ENCODE measurements at places on chromosomes 5 and 9.

DNA sequence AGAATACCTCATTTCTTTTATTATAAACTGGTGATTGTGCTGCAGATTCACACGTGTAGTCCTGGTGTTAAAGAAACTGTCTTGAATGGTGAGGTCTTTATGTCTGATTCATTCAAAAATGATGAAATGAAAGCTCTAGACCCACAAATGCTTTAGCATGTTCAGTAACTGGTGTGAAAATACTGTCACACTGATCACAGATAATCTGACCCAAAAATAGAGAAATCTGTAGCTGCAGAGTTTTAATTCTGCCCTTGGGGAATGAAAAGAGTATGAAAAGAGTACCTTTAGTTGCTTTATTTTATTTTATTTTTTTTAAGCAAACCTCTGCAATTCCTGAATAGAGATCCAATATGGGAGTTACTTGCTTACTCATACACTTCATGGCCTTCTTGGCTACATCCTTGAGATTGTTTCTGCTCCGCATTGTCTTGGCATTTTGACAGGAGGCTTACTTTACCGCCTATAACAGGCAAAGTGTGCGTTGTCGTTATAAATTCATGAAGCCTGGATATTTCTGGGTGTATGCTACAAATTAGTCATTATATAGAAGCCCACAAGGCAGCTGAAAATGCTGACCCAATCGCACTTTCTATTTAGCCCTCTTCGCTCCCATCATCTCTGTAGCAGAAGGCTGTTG, 2.7 kb downstream of the RGMB start:
- no peak for DNase-seq

DNA sequence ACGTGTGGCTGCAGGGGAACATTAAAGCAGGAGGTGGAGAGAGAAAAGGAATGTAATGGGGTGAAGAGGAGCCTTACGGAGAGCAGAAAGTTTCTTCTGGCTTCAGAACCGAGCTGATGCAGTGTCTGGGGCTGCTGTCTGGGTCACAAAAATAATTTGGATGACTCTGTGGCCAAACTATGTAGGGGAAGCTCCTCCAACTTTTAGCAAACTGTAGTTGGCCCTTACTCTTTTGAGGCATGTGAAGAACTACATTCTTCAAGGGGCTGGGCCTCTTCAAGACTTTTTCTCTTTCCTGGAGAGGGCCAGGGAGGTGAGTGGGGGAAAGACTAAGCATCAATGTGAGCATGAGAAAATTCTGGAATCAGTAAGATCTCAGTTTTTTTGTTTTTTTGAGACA, 31.9 kb upstream of the SPARC start:
- no peak for DNase-seq

DNA sequence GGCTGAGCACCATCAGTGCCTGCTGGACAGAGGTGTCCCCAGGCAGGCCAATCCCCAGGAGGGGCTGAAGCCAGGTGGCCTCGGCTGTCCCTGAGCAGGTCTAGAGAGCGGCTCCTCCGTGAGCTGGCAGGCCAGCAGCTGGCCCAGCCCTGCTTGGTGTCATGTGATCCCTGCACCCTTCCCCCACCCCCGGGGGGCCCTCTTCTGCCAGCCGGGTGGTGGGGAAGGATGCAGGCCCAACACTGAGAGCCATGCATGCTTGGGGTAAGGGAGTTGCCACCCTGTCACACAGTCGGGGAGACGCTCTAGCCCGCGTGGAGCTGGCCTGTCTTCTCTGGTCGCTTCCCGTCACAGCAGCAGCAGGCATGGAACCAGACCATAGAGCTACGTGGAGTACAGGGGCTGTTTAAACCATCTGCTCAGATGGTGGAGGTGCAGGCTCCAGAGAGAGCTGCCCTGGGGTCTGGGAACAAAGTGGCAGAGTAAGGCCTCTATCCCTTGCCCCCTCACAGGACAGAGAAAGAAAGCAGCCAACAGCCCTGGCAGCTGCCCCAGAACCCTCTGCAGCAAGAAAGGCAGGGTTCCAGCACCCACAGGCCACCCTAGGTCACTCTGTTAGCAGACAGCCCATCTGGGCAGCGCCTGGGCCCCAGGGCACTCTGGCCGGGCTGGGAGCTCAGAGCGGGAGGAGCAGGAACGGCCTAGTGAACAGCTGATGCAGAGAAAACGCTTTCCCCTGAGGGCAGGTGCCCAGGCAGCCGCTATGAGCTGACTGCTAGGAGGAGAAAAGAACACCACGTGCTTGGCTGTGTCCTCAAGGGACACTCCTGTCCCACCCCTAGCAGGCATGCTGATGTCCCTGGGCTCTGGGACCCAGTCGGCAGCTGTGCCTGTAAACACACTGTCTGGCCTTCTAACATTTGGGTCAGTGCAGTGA, 6.8 kb downstream of the RALGDS start:
- DNase-seq = no peak

- no peak for DNase-seq
Measured at GRCh38 chr9:127154003-127154389, 31.6 kb upstream of the ANGPTL2 start.

- no peak for DNase-seq
Measured at GRCh38 chr5:54869691-54870090, 115.7 kb downstream of the ESM1 start.

GRCh38 chr9:107307331-107307730, 24.3 kb downstream of the RAD23B start:
- no peak for DNase-seq

GRCh38 chr9:35920051-35920620, 10.8 kb downstream of the SPAAR start:
- DNase-seq = no peak

DNA sequence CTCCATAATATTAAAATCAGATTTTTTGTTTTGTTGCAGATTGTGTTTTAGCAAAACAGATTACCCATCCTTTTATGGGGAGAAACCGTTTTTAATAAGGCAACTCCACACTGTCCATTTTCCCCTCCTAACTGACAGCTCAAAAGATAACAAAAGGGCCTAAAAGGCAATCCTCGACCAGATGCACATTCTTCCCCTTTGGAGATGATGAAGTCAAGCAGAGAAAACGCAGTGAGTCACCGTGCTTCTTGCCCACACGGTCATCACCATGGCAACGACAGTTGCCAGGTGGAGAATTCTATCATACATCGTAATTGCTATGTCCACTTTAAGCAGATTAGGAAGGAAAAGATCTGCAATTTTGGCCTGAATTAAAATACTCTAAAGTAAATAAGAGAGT, 96.4 kb downstream of the DIRAS2 start:
- no peak for DNase-seq

DNA sequence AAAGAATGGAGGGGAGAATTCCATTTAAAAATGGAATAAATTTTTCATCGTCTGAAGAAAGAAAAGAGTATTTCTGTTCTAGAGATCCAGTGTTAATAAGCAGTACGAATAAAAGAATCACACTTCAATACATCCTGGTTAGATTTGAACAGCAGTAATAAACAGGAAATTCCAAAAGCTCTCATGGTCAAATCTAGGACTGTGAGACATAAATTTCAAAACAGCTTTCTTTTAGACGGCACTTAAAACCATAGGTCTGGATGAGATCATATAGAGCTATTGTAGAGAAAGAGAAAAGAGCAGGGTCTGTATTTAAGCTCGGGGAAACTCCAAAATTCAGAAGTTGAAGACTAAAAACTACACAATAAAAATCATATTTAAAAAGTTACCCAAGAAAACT, 1006.9 kb upstream of the CTNND2 start:
- DNase-seq = no peak

DNA sequence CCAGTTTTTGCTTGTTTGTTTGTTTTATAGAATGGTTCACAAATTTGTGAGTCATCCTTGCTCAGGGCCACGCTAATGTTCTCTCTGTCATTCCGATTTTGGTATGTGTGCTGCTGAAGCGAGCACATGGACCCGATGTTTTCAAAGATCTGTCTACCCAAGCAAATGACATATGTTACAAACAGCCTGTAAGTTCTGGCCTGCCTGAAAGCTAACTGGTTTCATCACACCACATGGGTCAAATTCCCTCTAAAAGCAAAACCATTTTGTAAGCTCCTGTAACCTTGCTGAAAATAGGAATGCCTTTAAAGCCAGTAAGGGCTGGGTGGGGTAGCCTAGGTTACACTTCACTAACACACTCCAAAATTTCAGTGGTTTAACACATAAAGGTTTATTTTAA, 25.4 kb downstream of the DMRT3 start:
- DNase-seq = no peak

DNA sequence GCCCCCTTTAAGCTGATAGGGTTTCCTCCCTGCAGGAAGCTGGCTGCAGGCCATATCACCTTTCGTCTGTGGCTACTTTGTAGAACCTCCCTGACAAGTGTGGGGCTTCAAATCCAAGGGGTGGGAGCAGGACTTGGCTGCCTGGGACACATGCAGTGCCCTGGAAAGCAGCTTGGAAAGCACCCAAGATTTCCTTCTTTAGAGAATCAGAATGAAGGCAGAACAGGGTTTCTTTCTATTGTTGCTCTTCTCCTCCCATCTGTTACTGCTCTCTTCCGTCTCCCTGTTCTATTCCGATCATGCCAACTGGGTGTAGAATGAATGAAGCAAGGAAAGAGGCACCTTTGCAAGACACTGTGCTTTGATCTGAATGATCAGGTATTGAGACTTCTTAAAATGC, 282.2 kb downstream of the MED10 start:
- no peak for DNase-seq

GRCh38 chr9:85527331-85528020, 214.3 kb downstream of the AGTPBP1 start:
- DNase-seq = no peak

- DNase-seq = no peak
Measured at GRCh38 chr9:127139775-127140174, 17.3 kb upstream of the ANGPTL2 start.

GRCh38 chr9:124510650-124511425, 3.6 kb upstream of the NR5A1 start:
- DNase-seq = no peak

GRCh38 chr5:73464016-73464745, 15.6 kb upstream of the FOXD1 start:
- DNase-seq = no peak

DNA sequence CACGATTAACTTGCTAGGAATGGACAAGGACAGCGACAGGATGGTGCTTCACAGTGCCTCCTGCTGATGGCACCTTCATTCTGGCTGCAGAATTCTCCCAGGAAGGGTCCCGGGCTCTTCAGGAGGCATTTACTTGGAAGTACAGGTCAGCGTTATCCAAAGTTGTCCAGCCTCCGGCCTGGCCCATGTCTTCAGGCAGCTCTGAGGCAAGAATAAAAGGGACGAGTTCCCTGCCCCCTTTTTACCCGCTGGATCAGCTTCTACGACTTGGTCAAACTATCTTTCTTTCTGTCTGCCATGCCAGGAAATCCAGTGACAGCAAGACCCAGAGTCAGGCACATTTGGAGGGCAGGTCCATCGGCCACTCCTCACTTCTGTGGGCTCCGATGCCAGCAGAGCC, 23.4 kb upstream of the GABBR2 start:
- no peak for DNase-seq

- DNase-seq = no peak
Measured at GRCh38 chr9:34123682-34124081, 2.8 kb downstream of the DCAF12 start.

DNA sequence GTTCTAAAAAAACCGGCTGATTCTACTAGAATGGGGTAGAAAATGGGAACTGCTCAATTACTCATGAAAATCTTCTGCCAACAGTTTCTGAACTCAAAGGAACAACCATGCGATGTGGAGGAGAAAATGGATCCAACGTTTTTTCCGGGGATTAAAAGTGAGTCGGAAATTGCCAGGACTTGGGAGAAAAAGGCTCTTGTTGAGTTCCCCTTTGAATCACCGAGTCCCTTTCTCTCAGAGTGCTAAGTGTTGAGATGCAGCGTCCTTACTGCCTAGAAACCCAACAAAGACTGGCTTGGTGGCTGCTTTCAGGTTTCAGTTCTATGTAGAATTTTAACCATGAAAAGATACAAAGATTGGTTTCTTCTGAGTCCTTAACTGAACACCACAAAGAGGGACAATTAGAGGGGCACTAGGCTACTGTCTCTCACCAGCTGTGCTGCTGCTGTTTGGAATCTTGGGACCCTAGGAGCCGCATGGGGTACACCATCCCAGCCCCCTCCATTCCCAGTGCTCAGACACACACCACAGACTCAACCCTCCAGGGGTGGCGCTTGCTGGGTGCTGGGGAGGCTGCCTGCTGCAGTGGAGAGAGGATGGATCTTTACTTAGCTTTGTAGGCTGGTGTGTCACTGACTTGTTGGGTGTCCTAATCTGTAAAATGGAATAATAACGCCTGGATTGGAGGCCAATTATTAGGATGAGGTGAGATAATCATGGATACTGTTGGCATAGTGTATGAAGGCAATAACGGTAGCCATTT, 21.5 kb upstream of the NEUROG1 start:
- DNase-seq = no peak

DNA sequence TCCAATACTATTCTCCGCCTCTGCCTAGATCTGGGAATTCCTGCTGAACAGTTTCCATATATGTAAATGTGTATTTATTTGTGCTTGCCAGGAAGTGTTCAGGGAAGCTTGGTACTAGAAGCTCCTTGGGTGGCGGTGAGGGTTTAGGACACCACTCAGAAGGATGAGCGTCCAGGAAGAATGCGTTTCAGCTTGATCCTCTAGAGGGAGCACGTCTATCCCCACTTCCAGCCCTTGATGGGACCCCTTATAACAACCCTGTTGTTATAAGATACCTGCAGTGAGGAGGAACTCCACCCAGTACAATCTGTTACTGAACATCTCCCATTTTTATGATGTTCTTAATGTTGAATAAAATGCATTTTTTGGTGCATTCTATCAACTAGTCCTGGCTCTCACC, 88.9 kb downstream of the CYFIP2 start:
- DNase-seq = no peak

GRCh38 chr9:128677794-128678193, 11.2 kb upstream of the SET start:
- DNase-seq = no peak

DNA sequence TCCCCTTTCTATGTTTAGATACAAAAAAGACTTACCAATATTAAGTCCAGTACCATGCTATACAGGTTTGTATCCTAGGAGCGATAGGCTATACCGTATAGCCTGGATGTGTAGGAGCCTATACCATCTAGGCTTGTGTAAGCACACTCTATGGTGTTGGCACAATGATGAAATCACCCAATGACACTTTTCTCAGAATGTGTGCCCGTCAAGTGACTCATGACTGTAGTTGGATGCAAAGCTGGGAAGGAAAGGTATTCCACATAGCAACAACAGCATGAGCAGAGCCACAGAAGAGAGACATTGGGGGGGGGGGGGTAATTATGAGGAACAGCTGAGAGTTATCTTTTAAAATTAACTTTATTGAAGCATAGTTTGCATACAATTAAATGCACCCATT, 63.2 kb downstream of the TTLL11 start:
- DNase-seq = no peak

GRCh38 chr5:122101636-122102285, 23.7 kb upstream of the LOX start:
- DNase-seq = no peak

All from stimulated activated CD8-positive, alpha-beta memory T cell treated with anti-CD3 and anti-CD28 coated beads, Interleukin-2, amount 100 ng/mL, for 1 hour (primary cell).